T-helper 17 cell (primary cell): ENCODE measurements at places on chromosomes 5 and 9. TPM values are rescaled to one million over a fixed set of nuclear protein-coding genes. Genes with fewer than 3 reads are reported as not detected.

SMIM32 gene
- not detected for total RNA-seq

ITGA1 gene
- 4.0 TPM for total RNA-seq

PCDHGA5 gene
- 0.16 TPM for total RNA-seq

KCNV2 gene
- total RNA-seq, result not detected

PLAC8L1 gene
- total RNA-seq, result not detected

MLANA gene
- not detected for total RNA-seq

LECT2 gene
- total RNA-seq, result not detected

NR2F1-AS1 gene
- not detected for total RNA-seq

NMUR2 gene
- not detected for total RNA-seq

NAIP gene
- total RNA-seq, result 21.0 TPM

STPG3 gene
- total RNA-seq, result 0.62 TPM

ZCCHC7 gene
- 33.6 TPM for total RNA-seq

GABRP gene
- not detected for total RNA-seq

LCN9 gene
- not detected for total RNA-seq

PCDHA9 gene
- not detected for total RNA-seq

ANKRD31 gene
- total RNA-seq, result 0.37 TPM

PCDHGA1 gene
- total RNA-seq, result not detected

TMEM252 gene
- total RNA-seq, result not detected

MARVELD2 gene
- 0.12 TPM for total RNA-seq

ACER2 gene
- total RNA-seq, result 1.8 TPM

SLIT3 gene
- not detected for total RNA-seq

HAVCR1 gene
- 1.4 TPM for total RNA-seq

CCDC180 gene
- 11.4 TPM for total RNA-seq

NUTM2F gene
- total RNA-seq, result not detected

FPGS gene
- 71.2 TPM for total RNA-seq

BNIP1 gene
- total RNA-seq, result 27.0 TPM

GHR gene
- total RNA-seq, result not detected

GAPT gene
- not detected for total RNA-seq

TNFSF8 gene
- total RNA-seq, result 45.7 TPM

CDX1 gene
- not detected for total RNA-seq

ENHO gene
- 1.4 TPM for total RNA-seq

DRD1 gene
- total RNA-seq, result not detected

CD180 gene
- total RNA-seq, result 1.3 TPM

CDH9 gene
- not detected for total RNA-seq

SLC25A48 gene
- not detected for total RNA-seq

PCDHGA12 gene
- total RNA-seq, result not detected

TOR4A gene
- total RNA-seq, result 2.1 TPM

SLC6A3 gene
- not detected for total RNA-seq

OGN gene
- not detected for total RNA-seq

ISL1 gene
- not detected for total RNA-seq

TIGD6 gene
- total RNA-seq, result 1.4 TPM

PRUNE2 gene
- 0.40 TPM for total RNA-seq

AQP3 gene
- total RNA-seq, result 225 TPM
